ENCODE measurements at places on chromosomes 4 and X.

DNA sequence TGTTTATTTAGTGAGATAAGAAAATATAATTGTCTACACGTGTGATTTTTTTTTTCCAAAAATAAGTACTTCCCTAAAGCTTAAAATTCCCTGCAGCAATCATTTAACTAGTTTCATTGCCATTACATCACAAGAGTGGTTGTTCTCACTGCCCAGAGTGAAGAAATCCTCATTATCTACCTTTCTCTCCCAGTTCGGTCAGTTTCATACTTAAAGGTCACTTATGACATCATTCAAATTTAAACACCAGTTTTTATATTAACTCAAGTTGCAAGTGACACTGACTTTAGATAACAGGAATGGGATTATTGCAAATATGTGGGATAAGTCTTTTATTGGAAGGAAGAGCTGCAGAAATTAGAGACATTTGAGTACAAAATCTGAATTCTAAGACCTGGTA is 1699.8 kb upstream of the IGFBP7 start:
- DNase-seq, result no peak

GRCh38 chrX:11588097-11588496 is 77.6 kb downstream of the ARHGAP6 start:
- DNase-seq, result no peak

GRCh38 chrX:75623535-75623934 is 100.7 kb upstream of the ZDHHC15 start:
- no peak for DNase-seq

- no peak for DNase-seq
Measured at GRCh38 chrX:22220941-22221340, 51.8 kb upstream of the CBLL2 start.

DNA sequence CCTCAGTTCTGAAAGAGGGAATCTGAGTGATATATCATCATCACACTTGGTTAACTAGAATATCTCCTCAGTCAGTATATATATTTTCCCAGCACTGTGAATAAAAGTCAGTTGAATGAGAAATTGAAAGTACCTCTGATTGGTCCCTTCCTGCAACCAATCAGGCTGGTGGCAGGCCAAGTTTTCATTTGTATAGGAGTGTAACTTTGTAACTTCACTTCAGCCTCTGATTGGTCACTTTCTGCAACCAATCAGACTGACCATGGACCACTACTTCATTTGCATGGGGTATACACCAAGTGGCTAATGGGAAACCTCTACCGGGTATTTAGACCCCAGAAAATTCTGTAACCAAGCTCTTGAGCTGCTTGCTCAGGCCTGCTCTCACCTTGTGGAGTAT is 2.0 kb upstream of the PGK1 start:
- no peak for DNase-seq

- DNase-seq, result no peak
Measured at GRCh38 chr4:89784686-89785231, 52.2 kb downstream of the SNCA start.

DNA sequence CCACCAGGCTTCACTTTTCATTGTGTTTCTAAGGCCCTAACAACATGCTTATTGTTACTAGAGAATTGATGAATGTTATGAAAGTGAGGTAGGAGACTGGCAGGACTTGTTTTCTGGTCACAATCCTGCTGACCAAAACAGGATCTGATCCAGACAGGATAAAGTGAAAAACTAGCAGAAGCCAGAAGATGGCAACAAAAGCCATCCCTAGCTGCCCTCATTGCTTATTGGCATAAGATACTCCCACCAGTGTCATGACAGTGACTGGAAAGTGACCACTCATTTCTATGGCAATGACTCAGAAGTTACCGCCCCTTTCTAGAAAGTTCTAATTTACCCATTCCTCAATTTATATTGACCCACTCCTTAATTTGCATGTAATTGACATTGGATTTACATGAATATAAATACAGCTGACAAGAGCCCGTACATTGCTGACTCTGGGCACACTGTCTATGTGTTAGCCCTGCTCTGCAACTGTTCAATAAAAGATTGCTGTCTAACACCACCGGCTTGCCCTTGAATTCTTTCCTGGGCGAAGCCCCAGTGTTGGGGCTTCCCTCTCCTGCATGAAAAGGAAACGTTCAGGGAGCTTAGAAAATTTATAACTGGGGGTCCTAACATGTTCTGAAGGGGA is 30.0 kb upstream of the FGG start:
- DNase-seq, result no peak

DNA sequence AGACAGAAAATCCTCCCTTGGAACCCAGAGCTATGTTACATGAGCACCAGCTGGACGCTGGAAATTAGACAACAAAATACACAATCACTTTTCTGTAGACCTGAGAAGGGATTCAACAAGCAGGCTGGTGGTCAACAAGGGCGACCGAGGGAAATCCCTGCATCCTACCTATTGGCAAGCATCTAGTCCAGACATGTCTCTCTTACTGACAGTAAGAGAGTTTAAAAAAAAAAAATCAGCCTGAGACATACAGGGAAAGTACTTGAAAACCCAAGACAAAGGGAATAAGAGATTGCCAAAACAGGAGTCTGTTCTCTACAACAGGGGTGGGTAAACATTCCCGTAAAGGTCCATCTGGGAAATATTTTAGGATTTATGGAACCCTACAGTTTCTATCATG is 108.0 kb downstream of the KDR start:
- DNase-seq, result no peak

- DNase-seq, result no peak
Measured at GRCh38 chr4:91220315-91220714, 1083.5 kb upstream of the GRID2 start.

DNA sequence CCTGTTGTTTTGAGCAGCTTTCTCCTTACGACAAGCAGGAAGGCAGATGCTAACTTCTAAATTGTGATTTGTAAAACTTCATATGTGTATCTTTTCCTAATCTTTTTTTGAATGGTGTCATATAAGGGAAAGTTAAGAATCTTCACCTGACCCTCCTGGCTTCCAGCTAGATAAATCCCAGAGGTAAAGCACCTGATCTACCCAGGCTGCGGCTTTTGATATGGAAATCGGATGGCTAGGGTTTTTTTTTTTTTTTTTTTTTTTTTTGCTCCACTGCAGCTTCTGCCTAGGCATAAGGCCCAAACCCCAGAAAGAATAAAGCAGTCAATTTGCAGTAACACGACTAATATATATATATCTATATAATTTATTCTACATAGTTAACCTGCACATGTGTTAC is 10.0 kb downstream of the MAB21L2 start:
- no peak for DNase-seq

- DNase-seq, result no peak
Measured at GRCh38 chr4:52595001-52595400, 64.1 kb downstream of the USP46 start.

- DNase-seq, result no peak
Measured at GRCh38 chr4:166493924-166494345, 620.9 kb downstream of the TLL1 start.

- DNase-seq, result no peak
Measured at GRCh38 chr4:128031756-128032384, 29.2 kb upstream of the LARP1B start.

- DNase-seq, result no peak
Measured at GRCh38 chrX:108366644-108367406, 71.4 kb downstream of the COL4A6 start.

DNA sequence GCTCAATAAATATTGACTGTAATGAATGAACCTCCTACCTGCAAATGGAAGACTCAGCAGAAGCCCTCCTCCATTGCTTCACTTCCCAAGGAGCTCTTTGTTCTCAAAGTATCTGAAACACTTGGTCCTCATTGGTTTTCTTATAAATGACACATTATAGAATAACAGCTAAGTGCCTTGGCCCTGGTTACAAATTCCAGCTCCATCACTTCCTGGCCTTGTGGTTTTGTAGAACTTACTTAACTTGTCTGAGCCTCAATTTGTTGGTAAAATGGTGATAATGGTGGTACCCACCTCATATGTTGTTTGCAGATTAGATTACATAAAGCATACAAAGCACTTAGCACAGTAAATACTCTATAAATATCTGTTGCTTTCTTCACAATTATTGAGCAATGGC is 25.2 kb upstream of the SMIM20 start:
- no peak for DNase-seq

- DNase-seq, result no peak
Measured at GRCh38 chr4:24468071-24468470, 116.3 kb downstream of the DHX15 start.

DNA sequence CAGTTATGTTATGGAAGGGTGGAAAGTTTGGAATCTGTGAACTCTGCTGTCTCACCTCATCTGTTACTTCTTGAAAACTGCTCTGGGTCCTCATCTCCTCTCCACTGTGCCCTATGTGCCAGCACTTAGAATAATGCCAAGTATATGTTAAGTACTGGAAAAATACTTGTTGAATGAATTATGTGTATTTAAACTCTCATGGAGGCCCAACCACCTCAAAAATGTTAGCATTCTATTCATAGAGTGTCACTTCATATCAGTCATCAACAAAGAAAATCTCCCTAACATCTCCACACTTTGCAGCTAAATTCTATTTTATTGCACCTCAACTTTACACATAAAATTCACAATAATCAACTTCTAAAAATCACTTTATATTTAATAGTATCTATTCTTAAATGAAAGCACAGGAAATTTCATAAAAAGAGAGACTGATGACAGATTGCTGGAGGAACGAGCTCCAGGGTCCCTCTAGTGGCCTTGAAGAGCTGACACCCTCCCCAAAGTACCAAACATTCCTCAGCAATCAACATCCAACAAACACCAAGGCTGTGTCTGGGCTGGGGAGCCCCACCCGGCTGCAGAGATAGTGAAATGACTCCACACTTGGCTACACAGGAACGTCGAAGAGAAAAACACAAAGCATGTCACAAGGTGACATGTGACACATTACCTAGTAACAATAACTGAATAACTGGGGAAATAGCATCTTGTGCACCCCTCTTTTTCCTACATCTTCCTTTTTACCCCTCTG is 45.8 kb downstream of the SLC39A8 start:
- peak; percentile 12 for DNase-seq

- no peak for DNase-seq
Measured at GRCh38 chrX:41600291-41600690, 88.5 kb upstream of the GPR34 start.

GRCh38 chr4:8896071-8896470 is 24.4 kb upstream of the HMX1 start:
- no peak for DNase-seq

GRCh38 chr4:176593943-176594342 is 198.8 kb downstream of the VEGFC start:
- no peak for DNase-seq

Measured in activated CD4-positive, alpha-beta T cell treated with anti-CD3 and anti-CD28 coated beads, Interleukin-2, amount 50 U/mL, for 24 hours (primary cell).